ENCODE measurements at places on chromosomes 1 and 21.

DNA sequence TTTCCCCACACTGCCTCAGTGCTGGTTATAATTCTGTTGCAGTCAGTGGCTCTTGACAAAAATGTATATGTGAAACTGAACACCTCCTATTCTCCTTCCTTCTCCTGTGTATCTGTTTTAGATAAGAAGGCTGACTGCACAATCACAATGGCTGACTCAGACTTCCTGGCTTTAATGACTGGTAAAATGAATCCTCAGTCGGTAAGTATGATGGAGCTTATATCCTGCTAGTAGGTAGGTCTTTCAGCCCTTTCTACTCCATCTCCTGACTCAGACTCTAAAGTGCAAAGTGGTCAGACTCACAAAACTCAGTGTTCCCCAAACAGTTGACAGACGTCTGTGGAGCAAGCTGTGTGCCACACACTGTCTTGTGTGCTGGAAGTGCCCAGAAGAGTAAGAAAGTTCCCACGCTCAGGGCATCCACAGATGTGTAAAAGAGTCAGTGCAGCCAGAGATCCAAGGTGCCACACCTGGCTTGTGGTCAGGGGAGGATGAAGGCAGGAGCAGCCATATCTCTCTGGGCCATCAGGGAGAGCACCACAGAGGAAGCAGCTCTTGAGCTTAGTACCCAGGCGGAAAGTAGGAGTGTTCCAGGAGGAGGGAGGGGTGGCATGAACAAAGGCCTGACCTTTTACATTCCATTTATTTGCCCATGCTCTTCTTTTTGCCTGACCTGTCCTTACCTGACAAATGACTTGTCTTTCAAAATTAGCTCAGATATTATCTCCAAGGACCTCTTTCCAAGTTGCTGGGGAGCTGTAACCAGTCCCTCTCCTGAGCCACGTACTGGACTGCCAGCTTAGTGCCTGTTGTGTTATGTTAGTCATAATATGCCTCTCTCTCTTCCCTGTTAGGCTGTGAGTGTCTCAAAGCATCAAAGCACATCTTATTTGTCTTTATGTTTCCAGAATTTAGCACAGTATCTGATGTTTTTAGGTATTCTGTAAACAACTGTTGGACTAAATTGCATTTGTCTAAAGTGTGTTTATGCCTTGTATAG is 14.0 kb upstream of the PODN start:
- H3K27me3 ChIP-seq, result no peaks in the 10 kb centered on the region
- no peak for DNase-seq
- H3K4me3 ChIP-seq, result no peak overlapping the region
- H3K27ac ChIP-seq, result peak overlapping the region; percentile 46
- H3K4me1 ChIP-seq, result no peaks in the 10 kb centered on the region

- H3K36me3 ChIP-seq, result no peaks in the 10 kb centered on the region
- DNase-seq, result no peak
- H3K27ac ChIP-seq, result no peak overlapping the region
- peaks cover 14% of the 10 kb centered on the region for H3K27me3 ChIP-seq
- H3K4me1 ChIP-seq, result no peaks in the 10 kb centered on the region
Observed at GRCh38 chr1:204852854-204853253, 17.8 kb upstream of the NFASC start.

DNA sequence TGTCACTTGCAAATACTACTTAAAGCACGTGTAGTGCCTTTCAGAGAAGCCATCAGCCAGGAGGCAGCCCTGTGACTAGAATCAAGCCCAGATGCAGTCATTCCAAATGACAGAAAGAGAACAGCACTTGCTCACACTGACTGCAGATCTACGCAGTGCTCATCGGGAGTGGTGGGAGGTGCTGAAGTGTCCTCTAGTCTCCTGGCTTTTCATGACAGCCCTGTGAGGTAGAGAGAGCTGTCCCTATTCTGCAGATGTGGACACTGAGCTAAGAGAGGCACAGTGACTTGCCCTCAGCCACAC is 62.3 kb upstream of the EDN2 start:
- H3K4me3 ChIP-seq, result no peak overlapping the region
- no peaks in the 10 kb centered on the region for H3K27me3 ChIP-seq
- peaks cover 4% of the 10 kb centered on the region for H3K36me3 ChIP-seq
- peaks cover 8% of the 10 kb centered on the region for H3K4me1 ChIP-seq
- no peak for DNase-seq

- no peak overlapping the region for H3K27ac ChIP-seq
- no peak overlapping the region for H3K4me3 ChIP-seq
- no peaks in the 10 kb centered on the region for H3K27me3 ChIP-seq
- DNase-seq, result no peak
Observed at GRCh38 chr1:206774093-206774492, 1.8 kb upstream of the IL10 start.

DNA sequence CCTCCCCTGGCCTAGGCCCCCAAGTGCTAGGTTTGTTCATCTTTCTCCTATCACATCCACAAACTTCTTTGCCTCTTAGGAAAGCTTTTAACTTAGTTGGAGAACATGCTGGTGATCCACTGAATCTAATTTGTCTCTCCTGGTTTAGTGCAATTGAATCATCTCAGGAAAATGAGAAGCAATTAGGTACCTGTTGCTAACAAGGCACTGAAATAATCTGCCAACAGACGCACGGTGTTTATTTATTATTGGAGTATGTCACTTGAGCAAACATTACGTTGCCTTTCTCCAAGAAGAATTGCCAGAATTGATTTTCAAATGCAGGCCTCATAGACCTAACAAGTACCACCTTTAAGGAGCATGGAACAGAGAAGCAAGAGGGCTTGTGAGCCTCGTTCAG is 309.4 kb downstream of the NFIA start:
- H3K36me3 ChIP-seq, result no peaks in the 10 kb centered on the region
- DNase-seq, result no peak
- no peak overlapping the region for H3K27ac ChIP-seq
- H3K4me3 ChIP-seq, result no peak overlapping the region
- H3K4me1 ChIP-seq, result peaks cover 8% of the 10 kb centered on the region

DNA sequence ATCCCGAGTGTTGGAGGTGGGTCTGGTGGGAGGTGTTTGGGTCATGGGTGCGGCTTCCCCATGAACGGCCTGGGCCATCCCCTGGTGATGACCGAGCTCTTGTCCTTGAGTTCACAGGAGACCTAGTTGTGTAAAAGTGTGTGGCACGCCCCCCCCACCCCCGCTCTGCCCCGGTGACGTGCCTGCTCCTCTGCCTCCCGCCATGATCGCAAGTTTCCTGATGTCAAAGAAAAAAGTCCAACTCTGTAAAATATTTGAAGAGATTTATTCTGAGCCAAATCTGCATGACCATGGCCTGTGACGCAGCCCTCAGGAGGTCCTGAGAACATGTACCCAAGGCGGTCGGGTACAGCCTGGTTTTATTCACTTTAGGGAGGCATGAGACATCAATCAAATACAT is 125.1 kb upstream of the COL6A1 start:
- peaks cover 3% of the 10 kb centered on the region for H3K27me3 ChIP-seq
- DNase-seq, result no peak
- H3K4me1 ChIP-seq, result peaks cover 2% of the 10 kb centered on the region
- H3K36me3 ChIP-seq, result no peaks in the 10 kb centered on the region
- no peak overlapping the region for H3K4me3 ChIP-seq
- no peak overlapping the region for H3K27ac ChIP-seq

- H3K36me3 ChIP-seq, result no peaks in the 10 kb centered on the region
- H3K4me1 ChIP-seq, result peaks cover 14% of the 10 kb centered on the region
- H3K27me3 ChIP-seq, result peaks cover 11% of the 10 kb centered on the region
Observed at GRCh38 chr1:17059391-17060305, 5.8 kb upstream of the SDHB start.

DNA sequence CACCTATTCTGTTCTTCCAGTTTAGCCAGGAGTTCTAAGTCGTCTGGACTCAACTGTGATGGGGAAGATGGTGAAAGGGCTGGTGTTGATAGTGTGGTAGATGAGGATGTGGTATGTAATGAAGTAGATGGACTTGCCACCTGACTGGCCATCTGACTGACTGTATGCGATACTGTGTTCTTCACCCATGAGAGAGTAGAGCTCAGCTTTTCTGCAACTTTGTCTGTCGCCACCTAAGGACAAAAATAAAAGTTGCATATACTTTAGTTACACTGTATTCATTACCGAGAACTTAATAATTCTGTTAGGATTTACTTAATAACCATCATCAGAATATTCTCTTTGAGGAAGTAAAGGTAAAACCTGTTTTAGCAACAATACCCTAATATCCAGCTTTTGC is 48.5 kb downstream of the EVI5 start:
- H3K4me1 ChIP-seq, result peaks cover 14% of the 10 kb centered on the region
- no peak for DNase-seq
- no peaks in the 10 kb centered on the region for H3K27me3 ChIP-seq
- no peak overlapping the region for H3K27ac ChIP-seq
- H3K36me3 ChIP-seq, result peaks cover 26% of the 10 kb centered on the region

DNA sequence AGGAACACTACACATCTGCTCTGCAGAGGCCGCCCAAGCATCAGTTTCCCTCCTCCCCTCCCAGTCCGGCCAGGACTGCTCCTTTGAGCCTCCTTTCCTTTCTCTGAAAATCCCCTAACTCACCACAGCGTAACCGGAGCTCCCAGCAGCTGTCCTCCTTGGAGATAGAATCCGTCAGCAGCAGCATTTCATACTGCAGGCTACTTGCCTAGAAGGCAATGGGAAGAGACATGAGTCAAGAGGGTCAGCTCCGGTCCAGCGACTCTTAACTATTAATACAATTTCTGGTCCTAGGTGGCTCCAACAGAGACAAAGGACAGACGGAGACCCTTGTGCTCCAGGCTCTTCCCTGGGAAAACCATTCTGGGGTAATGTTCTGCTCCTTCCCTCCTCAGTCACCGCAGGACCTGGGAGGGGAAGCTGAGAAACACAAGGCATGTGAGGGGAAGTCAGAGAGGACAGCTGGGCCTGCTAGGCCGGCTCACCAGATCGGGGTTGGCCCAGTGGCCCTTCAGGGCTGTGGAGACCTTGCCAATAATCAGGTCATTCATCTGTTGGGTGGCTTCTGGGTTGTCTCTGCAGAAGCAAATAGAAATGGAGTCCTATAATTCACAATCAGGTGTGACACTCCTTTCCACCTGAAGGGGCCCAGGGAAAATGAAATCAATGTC is 99.7 kb downstream of the UBR4 start:
- no peak overlapping the region for H3K4me3 ChIP-seq
- no peaks in the 10 kb centered on the region for H3K27me3 ChIP-seq
- H3K27ac ChIP-seq, result peak overlapping the region; percentile 31
- no peak for DNase-seq
- H3K4me1 ChIP-seq, result no peaks in the 10 kb centered on the region

DNA sequence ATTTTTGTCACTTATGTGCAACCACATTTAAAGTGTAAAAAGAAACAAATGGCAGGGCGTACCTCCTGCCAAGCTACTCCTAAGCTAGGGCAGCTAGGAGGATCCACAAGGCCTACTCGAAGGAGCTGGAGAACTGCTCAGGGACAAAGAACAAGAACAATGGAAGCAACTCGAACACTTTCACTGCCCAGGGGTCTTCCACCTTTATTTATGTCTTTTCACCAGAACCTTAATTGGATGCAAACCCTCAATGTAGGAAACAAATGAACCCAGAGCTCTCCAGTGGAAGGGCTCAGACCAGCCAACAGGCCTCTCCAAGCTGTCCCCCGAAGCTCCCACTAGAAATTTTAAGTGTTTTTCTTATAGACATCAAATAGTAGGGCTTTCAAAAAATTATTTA is 39.9 kb downstream of the C1orf198 start:
- H3K36me3 ChIP-seq, result peaks cover 2% of the 10 kb centered on the region
- H3K27me3 ChIP-seq, result peaks cover 5% of the 10 kb centered on the region
- no peak overlapping the region for H3K27ac ChIP-seq
- H3K4me1 ChIP-seq, result no peaks in the 10 kb centered on the region
- no peak overlapping the region for H3K4me3 ChIP-seq

DNA sequence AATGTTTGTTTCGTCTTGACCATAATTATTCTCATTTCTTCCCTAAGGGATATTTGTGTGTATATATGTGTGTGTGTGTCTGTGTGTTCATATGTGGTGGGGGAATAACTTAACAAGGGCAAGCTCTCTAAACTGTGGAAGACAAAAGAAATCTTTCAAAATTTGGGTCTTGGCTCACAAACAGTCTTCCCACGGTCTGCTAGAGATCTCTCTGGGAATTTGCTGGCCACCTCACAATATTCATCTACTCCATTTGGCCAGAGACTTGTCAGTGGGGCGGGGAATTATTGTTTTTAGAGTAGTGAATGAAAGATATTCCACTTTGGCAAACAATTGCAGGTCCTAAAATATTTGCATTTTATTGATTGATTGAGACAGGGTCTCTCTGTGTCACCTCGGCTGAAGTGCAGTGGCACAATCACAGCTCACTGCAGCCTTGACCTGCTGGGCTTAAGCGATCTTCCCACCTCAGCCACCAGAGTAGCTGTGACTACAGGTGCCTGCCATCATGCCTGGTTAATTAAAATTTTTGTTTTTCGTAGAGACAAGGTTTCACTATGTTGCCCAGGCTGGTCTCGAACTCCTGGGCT is 8.0 kb upstream of the EIF2B3 start:
- no peaks in the 10 kb centered on the region for H3K36me3 ChIP-seq
- no peak overlapping the region for H3K4me3 ChIP-seq
- no peak for DNase-seq
- H3K4me1 ChIP-seq, result no peaks in the 10 kb centered on the region
- H3K27ac ChIP-seq, result no peak overlapping the region
- no peaks in the 10 kb centered on the region for H3K27me3 ChIP-seq

DNA sequence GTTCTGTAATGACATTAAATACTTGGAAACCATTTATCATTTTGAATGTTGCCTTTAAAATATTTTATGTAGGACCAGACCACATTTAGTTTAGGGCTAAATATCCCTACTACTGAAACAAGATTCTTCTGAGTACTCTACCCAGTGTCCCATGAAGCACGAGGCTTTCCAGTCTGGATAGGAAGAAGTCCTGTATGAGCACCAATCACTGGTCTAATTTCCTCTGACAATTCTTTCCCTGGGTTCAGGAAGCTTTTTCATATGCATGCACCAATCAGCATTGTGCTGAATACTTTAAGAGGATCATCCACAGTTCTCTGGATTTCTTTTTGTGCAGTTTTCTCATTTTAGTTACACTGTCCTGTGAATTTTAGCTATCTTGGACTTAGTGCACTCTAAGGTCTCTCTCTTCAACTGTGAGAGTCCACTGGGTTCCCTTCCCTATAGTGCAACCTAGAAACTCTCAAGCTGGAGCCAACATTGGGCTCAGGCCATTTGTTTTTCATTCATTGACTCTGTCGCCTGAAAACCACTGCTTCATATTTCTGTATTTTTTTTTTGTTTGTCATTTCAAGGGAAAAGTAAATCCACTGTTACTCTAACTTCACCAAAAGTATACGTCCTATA is 45.9 kb downstream of the TUT4 start:
- no peak overlapping the region for H3K27ac ChIP-seq
- no peak overlapping the region for H3K4me3 ChIP-seq
- no peak for DNase-seq
- no peaks in the 10 kb centered on the region for H3K27me3 ChIP-seq

Measured in memory B cell (primary cell).